ENCODE measurements at places on chromosomes 3 and 15.

DNA sequence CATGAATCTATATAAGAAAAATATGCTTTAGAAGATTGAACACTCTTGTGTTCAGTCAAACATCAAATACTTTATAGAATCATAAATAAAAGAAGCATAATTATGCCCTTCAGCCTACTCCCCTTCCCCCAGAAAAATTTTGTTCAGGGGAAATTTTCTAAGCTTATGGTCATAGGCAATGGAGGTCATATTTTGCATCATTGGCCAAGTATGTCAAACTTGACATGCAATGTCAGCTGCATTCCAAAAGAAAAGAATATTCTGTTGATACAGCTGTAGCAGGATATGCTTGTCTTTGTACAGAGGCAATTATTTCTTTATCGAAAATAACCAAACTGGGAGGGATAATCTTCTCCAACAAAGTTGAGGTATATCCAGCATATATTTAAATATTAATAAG is 328.2 kb downstream of the ZIC1 start:
- no peak for DNase-seq

DNA sequence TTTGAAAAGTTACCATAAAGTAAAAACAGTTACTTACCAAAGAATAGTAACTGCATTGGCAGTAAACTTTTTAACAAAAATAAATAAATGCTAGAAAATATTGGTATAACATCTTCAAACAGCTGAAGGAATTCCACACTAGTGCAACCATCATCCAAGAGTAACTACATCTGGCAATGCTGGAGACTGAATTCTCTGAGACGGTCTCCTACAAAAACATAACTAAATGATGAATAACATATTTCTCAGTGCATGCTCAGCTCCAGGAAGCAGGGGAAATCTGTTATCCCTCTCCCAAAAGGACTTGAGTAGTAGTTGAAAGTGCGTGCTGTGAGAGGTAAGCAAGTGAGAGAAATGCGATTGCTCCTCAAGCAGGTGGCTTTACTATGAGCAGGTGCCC is 526.8 kb upstream of the CCDC54 start:
- no peak for DNase-seq

DNA sequence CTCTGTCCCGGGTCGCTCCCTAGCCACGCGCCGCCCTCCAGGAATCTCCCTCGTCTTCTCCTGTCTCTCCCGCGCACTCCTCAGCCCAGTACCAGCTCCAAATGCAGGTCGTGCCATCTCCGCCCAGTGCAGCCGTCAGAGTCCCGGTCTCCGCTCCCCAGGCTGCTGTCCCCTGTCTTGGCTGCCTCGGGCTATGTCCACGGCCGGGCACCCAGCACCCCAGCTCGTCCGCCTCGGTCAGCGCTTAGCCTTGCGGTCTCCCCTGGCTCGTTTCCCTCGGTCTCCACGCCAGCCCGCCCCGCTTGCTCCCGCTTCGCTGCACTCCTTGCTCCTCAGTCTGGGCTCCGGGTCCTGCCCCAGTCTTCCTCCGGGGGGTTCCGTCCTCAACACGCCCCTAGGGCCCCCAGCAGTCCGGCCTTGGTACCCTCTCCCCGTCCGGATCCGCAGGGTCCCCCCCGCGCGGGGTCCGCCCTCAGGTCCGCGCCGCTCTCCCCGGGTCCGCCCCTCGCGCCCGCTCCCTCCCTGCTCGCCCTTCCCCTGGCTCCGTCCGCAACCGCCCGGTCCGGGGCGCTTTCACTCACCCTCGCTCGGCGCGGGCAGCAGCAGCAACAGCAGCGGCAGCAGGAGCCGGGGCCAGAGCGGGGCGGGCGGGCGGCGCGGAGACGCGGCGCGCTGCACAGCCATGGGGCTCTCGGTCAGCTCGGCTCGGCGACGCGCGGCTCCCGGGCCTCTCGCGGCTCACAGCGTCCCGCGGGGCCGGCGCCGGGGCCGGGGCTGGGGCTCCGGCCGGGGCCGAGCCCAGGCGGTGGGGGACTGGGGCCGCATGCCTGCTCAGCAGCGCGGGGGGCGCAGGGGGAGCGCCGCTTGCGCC is 462 bp downstream of the IGDCC3 start:
- DNase-seq: peak; percentile 84

- DNase-seq: no peak
Measured at GRCh38 chr3:124206225-124207055, 214.5 kb upstream of the ROPN1 start.

DNA sequence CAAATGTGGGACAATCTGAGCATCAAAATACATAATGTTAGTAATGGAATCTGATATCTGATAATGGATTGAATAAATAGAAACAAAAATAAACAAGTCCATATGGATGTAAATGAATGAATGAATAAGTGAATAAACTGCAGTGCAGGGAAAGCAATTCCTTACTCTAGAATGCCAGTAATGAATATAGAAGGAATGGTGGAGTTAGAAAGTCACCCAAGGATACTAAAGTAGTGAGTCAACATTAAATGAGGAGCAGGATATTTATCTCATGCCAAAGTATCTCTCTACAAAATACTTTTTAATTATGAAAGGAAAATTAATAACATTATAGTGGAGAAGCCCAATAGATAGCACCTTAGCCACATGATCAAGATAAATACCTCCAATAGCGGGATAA is 300.3 kb downstream of the FEZF2 start:
- DNase-seq: no peak

DNA sequence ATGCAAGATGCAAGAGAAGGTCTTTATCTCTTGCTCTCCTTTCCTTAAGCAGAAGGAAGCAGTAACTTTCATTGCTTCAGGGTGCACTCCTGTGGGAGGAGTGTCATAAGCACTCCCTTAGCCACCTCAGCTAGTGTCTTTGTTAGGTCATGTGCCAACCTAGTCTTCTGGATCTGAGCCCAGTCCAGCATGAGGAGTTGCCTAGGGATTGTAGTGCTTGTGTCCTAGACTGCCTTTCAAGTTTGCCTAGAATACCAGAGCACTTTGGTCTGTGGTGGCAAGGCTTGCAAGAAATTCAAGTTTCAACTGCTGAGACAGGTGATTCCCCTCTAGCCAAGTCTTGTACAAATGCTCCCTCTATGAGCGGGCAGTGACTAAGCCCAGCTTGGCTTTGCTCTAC is 633.6 kb downstream of the ZNF385D start:
- no peak for DNase-seq

DNA sequence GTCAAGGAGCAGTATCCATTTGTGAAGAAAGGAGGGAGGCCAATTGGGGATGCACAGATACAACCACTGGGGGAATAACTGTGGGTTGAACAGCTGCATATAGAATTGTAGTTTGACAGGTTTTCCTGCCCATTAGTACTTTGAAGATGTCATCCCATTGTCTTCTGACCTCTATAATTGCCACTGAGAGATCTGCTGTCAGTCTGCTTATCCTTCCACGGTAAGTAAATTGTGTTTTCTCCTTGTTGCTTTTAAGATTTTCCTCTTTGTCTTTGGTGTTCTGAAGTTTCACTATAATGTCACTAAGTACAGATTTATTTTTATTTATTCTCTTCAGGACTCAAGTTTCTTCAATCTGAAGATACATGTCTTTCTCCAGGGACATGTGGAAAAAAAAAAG is 56.6 kb downstream of the MOBP start:
- no peak for DNase-seq

- no peak for DNase-seq
Measured at GRCh38 chr15:98440917-98441316, 207.4 kb upstream of the IGF1R start.

DNA sequence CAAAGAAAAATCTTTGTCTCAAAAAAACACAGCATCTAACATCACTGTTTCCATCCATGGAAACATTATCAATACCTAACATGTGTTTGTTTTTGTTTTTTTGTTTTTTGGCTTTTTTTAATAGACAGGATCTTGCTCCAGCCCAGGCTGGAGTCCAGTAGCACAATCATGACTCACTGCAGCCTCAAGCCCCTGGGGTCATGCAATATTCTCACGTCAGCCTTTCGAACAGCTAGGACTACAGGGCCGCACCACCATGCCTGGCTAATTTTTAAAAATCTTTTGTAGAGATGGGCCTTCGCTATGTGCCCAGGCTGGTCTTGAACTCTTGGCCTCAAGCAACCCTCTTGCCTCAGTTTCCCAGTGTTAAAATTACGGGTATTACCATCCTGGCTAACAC is 52.8 kb downstream of the RAF1 start:
- DNase-seq: no peak

- DNase-seq: no peak
Measured at GRCh38 chr15:92611150-92611549, 44.4 kb downstream of the FAM174B start.

DNA sequence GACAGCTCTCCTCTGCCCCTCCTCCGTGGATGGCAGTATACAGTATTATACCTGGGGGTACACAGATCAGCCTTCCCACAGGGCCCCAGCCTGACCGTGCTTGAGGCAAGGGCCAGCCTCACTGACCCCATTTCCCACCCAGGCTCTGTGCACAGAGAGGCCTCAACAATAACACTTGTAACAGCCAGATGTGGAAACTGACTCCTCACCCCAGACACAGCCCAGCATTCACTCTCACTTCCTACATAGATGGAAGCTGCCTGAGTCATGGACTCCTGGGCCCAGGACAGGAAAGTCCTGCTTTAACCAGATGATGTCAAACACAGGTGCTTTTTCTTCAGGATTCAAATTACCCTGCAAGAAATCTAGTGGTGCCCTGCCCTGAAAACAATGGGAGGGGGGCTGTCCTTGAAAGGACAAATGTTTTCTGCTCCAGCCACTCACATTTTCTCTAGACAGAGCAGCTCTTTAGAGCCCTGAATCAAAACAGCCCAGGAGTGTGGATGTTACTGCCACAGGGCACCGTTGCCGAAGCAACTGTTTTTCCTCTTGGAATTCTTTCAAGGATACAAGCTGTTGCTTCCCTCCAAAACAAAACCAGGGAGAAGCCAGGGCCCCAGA is 16.4 kb downstream of the CCDC12 start:
- no peak for DNase-seq

DNA sequence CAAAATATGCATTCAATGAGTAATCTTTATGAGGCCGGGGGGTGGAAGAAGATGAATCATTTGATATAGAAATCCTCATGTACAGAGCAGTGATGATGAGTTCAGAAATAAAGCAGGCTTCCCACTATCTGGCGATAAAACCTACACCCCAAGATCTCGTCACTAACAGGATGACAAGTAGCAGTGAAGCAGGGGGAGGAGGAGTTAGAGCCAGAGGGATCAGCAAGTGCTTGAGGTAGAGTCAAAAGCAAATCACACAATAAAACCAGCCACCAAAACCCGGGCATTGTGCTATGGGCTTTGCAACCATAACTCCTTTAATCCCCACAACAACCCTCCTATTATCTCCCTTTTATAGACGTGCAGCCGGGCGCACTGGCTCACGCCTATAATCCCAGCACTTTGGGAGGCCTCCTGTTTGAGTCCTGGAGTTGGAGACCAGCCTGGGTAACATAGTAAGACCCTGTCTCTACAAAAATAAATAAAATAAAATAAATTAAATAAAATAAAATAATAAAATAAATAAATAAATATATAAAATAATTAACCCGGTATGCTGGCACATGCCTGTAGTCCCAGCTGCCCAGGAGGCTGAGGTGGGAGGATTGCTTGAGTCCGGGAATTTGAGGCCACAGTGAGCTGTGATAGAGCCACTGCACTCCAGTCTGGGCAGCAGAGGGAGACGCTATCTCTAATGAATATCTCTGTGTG is 53.0 kb downstream of the STARD5 start:
- no peak for DNase-seq

- no peak for DNase-seq
Measured at GRCh38 chr3:183477801-183478456, 49.5 kb upstream of the MCF2L2 start.

DNA sequence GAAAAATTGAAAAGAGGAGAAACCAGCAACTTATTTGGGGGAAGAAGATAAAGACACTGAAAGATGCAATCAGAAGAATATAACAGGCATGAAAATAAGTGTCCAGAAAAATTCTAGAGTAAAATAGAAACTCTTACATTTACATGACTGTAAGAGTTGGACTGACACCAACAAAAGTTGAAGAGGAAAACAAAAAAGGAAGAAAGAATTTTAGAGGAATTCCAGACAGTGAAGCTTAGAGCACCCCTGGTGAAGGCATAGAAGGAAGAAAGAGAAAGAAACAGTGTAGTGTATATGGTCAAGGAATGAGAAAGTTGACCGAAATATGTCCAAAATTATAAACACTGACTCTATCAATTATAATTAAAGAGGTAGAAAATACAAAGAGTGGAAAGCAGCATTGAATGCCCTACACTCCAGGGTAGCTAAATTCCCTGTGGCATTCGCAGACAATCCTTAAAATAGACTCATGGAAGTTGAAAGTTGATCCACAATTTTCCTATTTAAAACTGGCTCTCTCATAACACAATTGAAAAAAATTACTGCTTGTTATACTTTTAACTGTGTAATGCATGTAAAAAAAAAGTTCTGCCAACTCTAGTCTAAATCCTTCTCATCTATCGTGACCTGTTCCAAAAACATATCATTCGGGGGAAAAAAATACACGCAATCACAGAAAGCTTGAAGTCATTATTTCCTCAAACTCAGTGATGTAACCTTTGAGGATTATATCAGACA is 102.6 kb upstream of the ABI3BP start:
- no peak for DNase-seq

- peak; percentile 5 for DNase-seq
Measured at GRCh38 chr3:176737480-176738110, 459.7 kb downstream of the TBL1XR1 start.

DNA sequence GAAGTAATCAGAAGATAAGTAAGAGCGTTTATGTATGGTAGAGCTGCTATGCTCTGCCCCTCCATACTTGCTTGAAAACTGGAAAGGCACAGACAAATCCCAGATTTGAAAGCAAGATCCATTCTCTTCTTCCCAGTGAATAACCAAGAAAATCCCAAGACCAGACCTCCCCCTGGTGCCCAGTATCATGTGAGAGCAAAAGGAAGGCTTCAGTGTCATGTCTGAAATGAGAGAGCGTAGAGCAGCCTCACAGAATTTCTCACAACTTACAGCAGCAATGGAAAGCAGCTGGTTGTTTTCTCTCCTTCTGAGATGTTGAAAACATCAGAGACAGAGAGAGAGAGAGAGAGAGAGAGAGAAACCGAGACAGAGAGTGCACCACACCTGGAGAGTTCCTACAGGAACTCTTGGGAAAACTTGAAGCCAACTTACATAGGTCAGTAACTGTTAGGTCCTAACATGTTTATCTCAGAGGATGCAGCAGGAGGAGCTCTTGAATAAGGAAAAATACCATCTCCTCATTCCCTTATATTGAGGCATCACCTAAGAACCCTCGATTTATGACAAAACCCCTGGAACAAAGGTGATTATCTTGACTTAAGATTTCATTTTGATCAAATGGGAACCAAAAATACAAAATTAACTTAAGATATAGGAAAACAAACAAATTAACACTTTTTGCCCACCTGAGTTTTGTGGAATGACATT is 273.3 kb downstream of the NSUN3 start:
- DNase-seq: peak; percentile 28

- no peak for DNase-seq
Measured at GRCh38 chr15:61201322-61201721, 27.8 kb downstream of the RORA start.

DNA sequence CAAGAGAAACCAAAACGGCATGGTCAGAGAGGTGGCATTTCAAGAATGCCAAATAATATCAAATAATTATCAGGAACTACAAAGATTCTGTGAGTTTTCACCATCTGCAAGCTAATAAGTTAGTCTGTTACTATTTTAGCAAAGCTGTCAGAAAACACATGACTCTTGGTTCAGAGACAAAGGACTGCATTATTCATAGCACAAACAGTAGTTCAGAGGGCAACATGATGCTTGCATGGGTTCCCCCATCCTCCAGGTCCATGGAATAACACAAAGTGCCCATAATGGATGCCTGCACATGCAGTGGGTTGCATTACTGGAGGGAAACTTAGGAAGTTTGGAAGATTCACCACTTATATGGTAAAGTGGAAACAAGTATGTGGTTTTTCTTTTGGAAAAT is 228.8 kb upstream of the ALCAM start:
- no peak for DNase-seq

Data from retina (tissue), 1 donor.